ENCODE measurements at places on chromosomes 16 and 17.

- H3K27ac ChIP-seq, result no peak overlapping the region
- no peak overlapping the region for H3K4me3 ChIP-seq
- H3K36me3 ChIP-seq, result no peaks in the 10 kb centered on the region
- H3K27me3 ChIP-seq, result peaks cover 3% of the 10 kb centered on the region
- DNase-seq, result no peak
- H3K4me1 ChIP-seq, result peaks cover 3% of the 10 kb centered on the region
Measured at GRCh38 chr16:82016263-82016662, 5.0 kb upstream of the SDR42E1 start.

DNA sequence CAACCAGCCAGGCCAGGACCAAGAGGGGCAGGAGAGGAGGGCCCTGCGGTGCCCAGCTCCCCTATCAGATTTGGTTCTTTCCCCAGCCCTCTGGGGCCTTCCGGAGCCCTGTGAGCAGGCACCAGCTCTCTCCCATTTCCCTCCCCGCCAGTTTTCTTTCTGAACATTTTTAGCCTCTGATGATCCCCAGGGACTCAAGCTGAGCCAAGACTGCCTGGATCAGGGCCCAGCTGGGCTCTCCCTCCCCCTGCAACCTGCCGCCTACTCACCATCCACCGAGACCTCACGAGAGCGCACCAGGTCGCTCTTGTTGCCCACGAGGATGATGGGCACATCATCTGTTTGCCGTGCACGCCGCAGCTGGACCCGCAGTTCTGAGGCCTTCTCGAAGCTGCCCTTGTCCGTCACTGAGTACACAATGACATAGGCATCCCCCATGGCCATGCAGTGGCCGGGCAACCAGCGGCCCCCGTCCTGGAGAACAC lies 2.0 kb downstream of the RRAD start:
- peak overlapping the region; percentile 62 for H3K27ac ChIP-seq
- no peaks in the 10 kb centered on the region for H3K36me3 ChIP-seq
- no peak overlapping the region for H3K4me3 ChIP-seq
- H3K27me3 ChIP-seq, result no peaks in the 10 kb centered on the region
- peak; percentile 92 for DNase-seq

DNA sequence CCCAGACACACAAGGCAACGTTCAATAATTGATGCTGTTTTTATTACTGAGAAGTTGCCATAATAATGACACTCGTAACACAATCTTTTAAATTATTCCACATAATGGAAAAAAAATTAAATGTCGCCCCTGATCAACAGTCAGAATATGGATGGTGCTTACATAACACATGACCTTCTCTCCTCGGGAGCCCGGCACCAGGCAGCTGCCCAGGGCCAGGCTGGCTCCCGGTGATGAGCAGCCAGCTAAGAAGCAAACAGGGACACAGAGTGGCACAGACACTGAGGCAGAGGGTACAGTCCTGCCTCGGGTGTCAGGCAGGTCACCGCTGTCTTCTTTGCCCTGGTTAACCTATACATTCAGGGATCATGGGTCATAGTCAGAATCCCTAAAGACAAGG lies 137.9 kb downstream of the SLC39A11 start:
- no peaks in the 10 kb centered on the region for H3K36me3 ChIP-seq
- no peaks in the 10 kb centered on the region for H3K4me1 ChIP-seq
- no peak overlapping the region for H3K27ac ChIP-seq
- H3K27me3 ChIP-seq, result no peaks in the 10 kb centered on the region

DNA sequence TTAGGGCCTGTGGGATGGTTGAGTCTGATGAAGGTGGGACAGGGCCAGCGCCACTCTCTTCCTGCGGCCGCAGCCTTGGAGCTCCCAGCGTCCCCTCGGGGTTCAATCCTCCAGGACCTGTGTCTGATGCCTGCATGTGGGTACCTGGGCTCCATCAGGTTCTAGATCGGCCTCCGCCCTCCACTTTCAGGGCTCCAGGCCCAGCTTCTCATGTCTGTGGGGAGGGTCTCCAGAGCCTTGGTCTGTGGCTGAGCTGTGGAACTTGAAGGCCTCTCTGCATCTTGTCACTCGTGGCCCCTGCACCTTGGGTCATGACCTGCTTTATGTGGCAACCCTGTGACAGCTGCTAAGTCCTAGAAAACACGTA lies 89.8 kb upstream of the ZNF750 start:
- no peaks in the 10 kb centered on the region for H3K27me3 ChIP-seq
- no peaks in the 10 kb centered on the region for H3K36me3 ChIP-seq
- no peak for DNase-seq
- no peaks in the 10 kb centered on the region for H3K4me1 ChIP-seq
- no peak overlapping the region for H3K4me3 ChIP-seq

Data from aorta (tissue), 5 donors.